ENCODE measurements at places on chromosomes 1 and 21. TPM values are rescaled to one million over a fixed set of nuclear protein-coding genes. Genes with fewer than 3 reads are reported as not detected.

- DNase-seq, result no peak
These were observed 8.0 kb downstream of the RGS4 start for GRCh38 chr1:163076981-163077761.

- no peak for DNase-seq
These were observed 188.8 kb downstream of the TTLL7 start for GRCh38 chr1:83810144-83810543.

GRCh38 chr1:93756657-93757056 lies 75.0 kb upstream of the BCAR3 start:
- DNase-seq, result no peak

- DNase-seq, result no peak
These were observed 129.0 kb upstream of the TMPRSS2 start for GRCh38 chr21:41636636-41637630.

DNA sequence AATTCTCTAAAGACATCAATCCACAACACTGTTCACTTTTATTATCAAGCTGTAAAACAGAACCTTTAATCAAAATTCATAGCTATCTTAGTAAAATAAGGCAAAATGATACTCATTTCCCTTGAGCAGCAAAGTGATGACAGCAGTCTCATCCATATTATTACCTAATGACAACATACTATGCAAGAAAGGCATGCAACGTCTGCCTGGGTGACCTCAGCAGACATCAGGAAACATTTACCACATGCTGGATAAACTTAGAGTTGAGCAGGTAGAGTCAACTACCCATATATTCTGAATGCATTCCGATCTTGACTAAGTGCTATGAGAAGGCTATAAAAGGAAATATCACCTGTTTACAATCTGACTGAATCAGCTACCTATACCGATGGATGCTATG lies 145.1 kb downstream of the SIPA1L2 start:
- DNase-seq, result no peak

GRCh38 chr1:201310986-201311355 lies 27.7 kb downstream of the PKP1 start:
- DNase-seq, result no peak

- no peak for DNase-seq
These were observed 5.2 kb downstream of the PADI1 start for GRCh38 chr1:17210176-17210575.

DNA sequence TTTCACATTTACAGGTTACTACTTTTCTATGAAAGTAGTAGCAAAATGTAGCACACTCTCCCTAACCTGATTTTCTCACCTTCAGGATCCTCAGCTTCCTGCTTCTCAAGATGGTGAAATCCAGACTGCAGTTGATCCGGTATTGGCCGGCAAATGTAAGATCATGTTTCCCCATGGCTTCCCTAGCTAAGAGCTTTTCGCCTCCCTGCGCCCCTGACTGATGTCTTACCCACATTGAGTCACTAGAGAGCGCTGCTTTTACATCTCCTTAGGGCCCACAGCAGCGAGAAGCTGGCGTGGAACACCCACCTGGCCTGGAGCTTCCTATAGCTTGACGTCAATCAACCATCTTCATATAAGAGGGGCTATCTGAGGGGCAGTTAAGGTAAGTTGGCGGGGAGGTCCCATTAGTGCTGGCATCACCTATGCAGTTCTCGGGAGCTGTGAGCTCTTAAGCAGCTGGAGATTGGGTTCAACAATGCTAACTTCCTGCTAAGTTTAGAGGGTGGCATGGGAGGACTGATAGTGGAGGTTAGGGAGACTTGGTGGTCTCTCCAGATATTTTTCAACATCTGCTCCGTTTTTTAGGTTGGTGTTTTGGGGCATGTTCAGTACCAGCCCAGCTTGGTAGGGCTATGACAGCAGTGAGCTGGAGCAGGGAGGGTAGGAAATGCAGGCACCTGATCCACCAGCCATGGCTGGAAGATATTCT lies 5.5 kb downstream of the PTPN7 start:
- no peak for DNase-seq

DNA sequence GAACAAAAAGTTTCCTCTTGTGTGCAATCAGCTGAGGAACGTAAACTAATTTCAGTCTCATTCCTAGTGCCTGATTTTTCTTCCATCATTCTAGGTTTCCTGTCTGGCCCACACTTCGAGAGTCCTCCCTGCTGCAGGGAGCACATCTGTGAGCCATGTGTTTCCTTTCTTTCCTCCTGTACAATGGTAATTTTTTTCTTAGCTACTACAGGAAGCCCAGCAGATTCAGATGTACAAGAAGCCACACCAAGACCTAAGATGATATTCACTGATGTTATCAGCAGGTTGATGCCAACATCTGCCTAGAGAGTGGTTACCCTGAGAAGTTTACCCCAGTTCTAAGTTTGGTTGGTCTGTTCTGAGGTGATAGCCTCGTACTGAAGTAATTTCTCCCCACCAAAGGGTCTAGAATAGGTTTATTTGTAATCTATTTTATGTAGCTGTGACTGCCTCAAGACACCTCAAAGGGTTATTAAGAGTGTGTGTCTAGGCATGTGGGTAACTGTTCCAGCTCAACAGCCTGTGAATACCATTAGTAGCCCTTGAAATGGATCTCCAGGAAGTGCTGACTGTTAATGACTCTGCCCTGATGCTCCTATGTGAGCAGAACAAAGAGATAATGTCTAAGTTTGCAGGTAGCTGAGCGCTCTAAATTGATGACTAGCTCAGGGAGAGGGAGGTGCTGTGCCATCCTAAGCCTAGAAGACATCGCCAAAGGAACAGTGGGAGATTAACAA lies 31.7 kb upstream of the CLDN14 start:
- DNase-seq, result no peak

- no peak for DNase-seq
These were observed 408 bp downstream of the ESRRG start for GRCh38 chr1:216722821-216723220.

DNA sequence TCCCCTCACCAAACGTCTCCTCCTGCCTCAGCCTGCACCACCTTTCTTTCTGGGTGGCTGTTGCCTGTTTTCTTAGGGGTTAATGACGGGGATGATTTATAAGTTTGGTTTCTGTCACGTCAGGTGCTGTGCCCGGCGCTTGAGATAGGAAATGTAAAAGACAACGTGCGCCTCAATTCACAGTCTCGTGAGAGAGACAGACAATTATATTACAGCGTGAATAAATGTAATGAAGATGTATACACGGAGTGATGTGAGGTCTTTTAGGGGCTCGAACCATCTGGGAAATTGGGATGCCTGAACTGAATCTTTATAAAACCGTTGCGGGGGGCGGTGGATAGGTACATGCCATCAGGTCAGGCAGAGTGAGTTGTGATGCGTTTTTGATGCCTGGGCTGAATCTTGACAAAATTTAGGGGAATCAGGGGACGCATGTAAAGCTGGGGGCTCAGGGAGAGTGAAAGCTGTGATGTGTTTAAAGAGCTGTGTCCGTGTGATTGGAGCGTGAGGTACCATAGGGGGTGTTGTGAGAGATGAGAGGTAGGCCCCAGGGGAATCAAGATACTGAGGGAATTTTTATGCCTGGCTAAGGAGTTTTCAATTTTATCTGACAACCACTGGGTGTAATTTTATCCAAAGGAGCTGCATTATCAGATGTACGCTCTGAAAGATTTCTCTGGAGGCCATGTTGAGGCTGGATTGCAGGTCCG lies 831 bp downstream of the TIPRL start:
- no peak for DNase-seq

DNA sequence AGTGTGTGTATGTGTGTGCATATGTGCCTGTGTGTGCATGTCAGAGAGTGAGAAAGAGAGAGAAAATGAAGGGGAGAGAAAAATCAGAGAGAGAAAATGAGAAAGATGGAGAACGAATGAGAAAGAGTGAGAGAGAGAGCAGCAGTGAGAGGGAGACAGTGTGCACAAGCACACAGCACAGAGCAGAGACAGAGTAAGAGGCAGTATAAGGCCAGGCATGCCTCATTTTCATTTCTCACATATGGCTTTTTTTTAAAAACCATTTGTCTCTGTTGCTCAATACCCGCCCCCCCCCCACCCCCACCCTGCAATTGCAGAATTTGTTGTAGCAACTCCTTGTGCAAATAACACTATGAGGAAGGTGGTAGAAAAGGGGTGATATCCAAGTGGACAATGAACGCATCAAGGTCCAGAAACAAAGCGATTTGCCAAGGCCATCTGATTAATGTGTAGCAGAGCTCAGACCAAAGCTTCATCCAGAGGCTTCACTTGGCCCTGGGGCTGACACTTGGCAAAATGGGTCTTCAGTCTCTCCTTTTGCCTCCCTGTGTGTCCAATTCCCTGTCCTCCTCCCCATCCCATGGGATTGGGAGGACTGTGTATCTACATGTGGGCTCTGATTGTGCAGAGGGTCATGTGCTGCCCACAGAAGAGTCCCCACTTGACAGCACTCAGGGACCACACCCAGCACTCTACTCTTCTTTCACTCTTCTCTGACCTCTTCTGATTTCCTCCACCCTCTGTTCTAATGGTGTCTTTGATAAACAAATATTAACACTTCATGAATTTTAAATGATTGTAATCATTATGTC lies 38.9 kb upstream of the HSD3B1 start:
- no peak for DNase-seq

DNA sequence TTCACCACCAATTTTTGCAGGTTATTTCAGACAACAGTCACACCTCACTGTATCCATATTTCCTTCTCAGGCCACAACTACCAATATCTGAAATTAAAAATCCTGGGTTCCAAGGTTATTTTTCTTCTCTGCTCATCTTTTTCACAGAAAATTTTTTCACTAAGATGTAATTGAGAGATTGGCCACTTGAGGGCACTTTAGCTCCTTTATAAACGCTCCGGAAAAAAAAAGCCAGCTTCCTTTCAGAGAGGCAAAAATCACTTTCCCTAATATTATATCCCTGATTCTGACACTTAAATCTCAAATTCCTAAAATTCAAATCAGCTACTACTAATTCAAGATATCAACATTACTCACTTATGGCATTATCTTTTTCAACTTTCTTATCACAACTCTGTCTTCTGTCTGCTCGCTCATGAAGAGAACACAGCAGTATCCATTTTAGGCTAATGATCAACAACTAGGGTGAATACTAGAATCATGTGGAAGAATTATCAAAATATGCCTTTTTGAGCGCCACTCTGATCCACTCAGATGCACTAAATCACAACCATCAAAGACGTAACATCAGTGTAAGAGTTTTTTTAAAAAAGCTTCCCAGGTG lies 101.4 kb upstream of the RGS1 start:
- peak; percentile 20 for DNase-seq

DNA sequence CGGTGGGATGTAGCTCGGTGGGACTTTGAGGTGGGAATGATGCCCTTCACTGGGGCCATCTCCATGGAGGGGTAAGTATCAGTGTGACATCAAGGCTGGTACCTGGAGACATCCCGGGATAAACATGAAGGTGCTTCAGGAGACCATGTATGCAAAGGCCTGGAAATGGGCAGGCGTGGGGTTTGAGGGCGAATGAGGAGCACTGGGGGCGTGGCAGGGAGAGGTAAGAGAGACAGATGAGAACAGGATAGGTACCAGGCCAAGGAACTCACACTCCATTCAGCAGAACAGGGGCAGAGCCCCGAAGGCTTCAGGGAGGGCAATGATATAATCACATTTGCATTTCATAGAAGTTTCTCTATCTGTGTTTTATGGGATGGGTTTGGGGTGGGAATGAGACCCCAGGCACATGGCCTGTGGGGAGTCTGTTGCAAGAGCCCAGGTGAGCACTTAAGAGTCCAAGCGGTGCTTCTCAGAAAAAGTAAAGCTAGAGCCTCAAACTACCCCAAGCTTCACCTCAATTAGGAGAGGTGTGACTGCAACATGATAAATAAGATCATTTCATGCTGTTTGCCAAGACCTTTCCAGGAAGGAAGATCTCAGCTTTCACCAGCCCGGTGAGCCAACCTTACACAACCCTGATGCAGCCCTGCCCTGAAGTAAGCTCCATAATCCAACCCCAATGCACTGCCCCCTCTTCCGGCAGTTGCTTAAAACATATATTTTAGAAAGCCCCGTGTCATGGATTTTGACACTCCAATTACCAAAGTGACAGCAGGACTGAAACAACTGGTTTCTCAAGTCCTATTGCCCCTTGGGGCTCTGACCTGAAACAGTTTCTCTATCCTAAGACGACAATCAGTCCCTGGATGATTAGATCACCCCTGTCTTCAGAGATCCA lies 7.4 kb downstream of the S100A9 start:
- no peak for DNase-seq

- DNase-seq, result no peak
These were observed 59.3 kb downstream of the MAN1C1 start for GRCh38 chr1:25675729-25676476.

- no peak for DNase-seq
These were observed 8.9 kb downstream of the XKR8 start for GRCh38 chr1:27968692-27969091.

DNA sequence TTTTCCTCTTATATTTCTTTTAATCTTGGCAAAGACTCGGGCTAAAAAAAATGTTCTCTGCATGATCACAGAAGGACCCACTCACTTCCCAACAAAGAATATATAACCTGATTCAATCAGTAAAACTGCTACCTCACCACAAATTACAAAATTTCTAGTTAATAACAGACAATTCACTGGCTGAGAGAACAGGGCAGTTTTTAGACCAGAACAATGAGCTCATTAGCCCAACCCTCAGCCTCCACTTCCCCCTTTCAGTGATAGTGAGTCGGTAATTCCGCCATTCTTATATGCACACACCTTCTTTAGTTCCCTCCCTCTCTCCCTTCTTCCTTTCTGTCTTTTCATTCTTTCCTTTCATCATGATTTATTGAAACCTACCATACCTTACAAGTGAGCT lies 8.9 kb downstream of the SIPA1L2 start:
- DNase-seq, result no peak

DNA sequence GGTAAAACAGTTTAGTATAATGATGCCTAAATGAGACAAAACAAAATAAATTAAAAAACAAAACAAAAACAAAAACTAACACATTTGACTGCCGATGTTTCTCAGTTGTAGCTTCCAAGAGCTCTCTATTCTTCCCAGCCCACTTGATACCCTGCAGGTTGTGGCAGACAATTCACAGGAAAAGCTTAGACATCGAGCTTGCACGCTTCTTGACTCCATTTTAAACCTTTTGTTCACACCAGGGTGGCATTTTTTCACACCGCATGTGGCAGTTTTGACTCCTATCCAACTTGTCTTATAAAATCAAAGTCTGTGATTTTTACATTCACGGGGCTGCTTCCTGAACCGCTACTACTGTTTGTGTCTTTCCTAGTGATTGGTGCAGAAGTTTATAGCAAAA lies 575.9 kb downstream of the USP25 start:
- DNase-seq, result no peak

DNA sequence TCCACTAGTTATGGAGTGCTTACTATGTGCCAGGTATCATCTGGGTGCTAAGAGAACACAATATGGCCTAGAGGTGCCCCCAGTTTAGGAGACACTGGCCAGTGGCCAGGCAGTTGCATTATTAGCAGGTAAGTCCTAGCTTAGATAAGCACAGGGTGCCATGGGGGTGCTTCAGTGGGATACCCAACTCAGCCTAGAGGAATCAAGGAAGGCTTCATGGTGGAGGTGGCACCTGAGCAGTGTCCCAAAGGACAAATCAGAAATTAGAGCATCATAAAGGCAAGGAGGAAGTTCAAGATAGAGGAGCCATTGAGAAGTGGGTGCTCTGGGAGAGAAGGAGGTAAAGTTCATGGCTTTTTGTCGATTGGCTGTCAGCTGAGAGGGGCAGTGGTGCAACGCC lies 31.9 kb upstream of the PKP1 start:
- DNase-seq, result no peak

PLA2G5 gene
- total RNA-seq, result 2.9 TPM

FOXO6 gene
- total RNA-seq, result 2.4 TPM

RTCA gene
- total RNA-seq, result 21.9 TPM

ZC3H11A gene
- 89.4 TPM for total RNA-seq

PRKACB gene
- 17.1 TPM for total RNA-seq

SMIM1 gene
- total RNA-seq, result not detected

CDA gene
- 5.7 TPM for total RNA-seq

PLA2G4A gene
- total RNA-seq, result 6.9 TPM

TTLL7 gene
- total RNA-seq, result 15.1 TPM
